ENCODE measurements at places on chromosomes 1 and 21.

DNA sequence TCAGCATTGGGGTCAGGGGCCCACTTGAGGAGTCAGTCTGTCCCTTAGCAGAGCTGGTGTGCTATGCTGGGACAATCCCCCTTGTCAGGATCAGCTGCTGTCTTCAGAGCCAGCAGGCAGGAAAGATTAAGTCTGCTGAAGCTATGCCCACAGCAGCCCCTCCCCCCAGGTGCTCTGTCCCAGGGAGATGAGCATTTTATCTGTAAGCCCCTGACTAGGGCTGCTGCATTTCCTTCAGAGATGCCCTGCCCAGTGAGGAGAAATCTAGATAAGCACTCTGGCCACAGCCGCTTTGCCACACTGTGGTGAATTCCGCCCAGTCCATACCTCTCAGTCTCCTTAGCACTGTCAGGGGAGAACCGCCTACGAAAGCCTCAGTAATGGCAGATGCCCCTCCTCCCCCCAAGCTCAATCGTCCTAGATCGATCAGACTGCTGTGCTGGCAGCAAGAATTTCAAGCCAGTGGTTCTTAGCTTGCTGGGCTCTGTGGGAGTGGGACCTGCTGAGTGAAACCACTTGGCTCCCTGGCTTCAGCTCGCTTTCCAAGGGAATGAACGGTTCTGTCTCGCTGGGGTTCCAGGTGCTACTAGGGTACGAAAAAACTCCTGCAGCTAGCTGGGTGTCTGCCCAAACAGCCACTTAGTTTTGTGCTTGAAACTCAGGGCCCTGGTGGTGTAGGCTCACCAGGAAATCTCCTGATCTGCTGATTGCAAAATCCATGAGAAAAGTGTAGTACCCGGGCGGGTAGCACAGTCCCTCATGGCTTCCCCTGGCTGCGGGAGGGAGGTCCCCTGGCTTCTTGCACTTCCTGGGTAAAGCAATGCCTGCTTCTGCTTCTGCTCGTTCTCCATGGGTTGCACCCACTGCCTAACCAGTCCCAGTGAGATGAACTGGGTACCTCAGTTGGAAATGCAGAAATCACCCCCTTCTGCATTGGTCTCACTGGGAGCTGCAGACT lies 25.1 kb upstream of the TP53BP2 start:
- H3K27ac ChIP-seq, result no peak overlapping the region
- no peaks in the 10 kb centered on the region for H3K4me1 ChIP-seq
- H3K4me3 ChIP-seq, result no peak overlapping the region
- no peak for DNase-seq

- no peaks in the 10 kb centered on the region for H3K27me3 ChIP-seq
- no peak for DNase-seq
- H3K4me3 ChIP-seq, result no peak overlapping the region
- H3K4me1 ChIP-seq, result no peaks in the 10 kb centered on the region
- H3K36me3 ChIP-seq, result no peaks in the 10 kb centered on the region
- H3K27ac ChIP-seq, result no peak overlapping the region
Measured at GRCh38 chr1:176789571-176790090, 326.7 kb downstream of the PAPPA2 start.

DNA sequence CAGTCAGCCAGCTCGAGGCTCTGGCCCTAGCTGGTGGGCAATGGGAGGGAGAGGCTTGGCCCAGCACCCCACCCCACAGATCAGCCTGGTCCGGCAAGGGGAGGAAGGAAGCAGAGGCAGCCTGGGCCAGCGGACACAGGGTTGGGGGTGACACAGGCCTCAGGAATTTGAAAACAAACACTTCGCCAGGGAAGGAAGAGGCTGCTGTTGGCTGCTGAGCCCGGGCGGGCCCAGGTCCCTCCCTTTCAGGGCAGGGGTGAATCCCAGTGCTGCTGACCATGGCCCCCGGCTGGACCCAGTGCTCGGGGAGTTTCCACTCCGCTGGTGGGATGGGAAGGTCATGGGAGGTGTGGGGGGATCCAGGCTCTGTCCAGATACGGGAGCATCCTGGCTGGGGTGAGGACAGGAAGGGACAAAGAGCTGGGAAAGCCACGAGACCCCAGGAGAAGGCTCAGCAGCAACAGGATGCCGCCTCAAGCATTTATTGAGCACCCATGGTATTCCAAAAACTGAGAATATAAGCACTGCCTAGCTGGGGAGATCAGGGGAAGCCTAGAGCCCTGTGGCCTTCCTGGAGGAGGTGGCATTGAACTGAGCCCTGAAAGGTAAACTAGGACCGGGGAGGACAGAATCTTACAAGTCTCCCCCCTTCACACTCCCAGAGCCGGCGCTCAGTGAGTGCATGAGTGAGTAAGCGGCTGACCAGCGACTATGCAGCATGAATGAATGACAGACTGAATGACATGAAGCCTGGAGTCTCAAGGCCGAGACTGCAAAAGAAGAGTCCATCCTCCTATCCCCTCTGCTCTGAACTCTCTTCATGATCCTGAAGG lies 26.2 kb upstream of the EPHA2 start:
- H3K36me3 ChIP-seq, result no peaks in the 10 kb centered on the region
- H3K4me1 ChIP-seq, result no peaks in the 10 kb centered on the region
- no peak overlapping the region for H3K27ac ChIP-seq
- H3K27me3 ChIP-seq, result no peaks in the 10 kb centered on the region
- DNase-seq, result no peak

GRCh38 chr1:214072426-214073157 lies 84.8 kb downstream of the PROX1 start:
- no peak for DNase-seq
- no peaks in the 10 kb centered on the region for H3K27me3 ChIP-seq
- H3K36me3 ChIP-seq, result no peaks in the 10 kb centered on the region
- H3K27ac ChIP-seq, result no peak overlapping the region
- no peak overlapping the region for H3K4me3 ChIP-seq

DNA sequence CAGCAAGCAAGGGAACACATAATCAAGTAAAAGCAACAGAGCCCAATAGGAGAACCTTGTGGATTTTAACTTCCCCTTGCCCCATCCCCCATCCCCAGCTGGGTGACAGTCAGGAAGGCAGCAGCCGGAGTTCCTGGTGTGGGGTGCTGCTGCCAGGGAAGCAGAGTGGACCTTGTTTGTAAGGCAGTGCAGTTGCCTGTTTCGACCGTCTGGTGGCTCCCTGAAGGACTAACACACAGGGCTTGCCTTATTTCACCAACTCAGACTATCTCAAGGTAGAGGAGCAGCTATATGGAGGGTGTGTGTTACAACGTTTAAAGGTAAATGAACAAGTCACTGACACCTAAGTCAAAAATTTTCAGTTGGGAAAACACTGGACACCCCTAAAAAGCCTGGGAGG lies 6.6 kb downstream of the KRTAP10-8 start:
- H3K4me3 ChIP-seq, result peak overlapping the region; percentile 25
- peaks cover 21% of the 10 kb centered on the region for H3K4me1 ChIP-seq
- H3K27ac ChIP-seq, result peak overlapping the region; percentile 82
- no peaks in the 10 kb centered on the region for H3K27me3 ChIP-seq

GRCh38 chr1:164608651-164609057 lies 49.7 kb downstream of the PBX1 start:
- DNase-seq, result no peak
- no peaks in the 10 kb centered on the region for H3K36me3 ChIP-seq
- no peaks in the 10 kb centered on the region for H3K27me3 ChIP-seq
- no peak overlapping the region for H3K27ac ChIP-seq
- H3K4me1 ChIP-seq, result no peaks in the 10 kb centered on the region

GRCh38 chr1:76266762-76267161 lies 192.2 kb downstream of the ST6GALNAC3 start:
- H3K4me3 ChIP-seq, result no peak overlapping the region
- no peak for DNase-seq
- H3K4me1 ChIP-seq, result peaks cover 45% of the 10 kb centered on the region
- H3K36me3 ChIP-seq, result no peaks in the 10 kb centered on the region
